CD14-positive monocyte (primary cell): ENCODE measurements at places on chromosomes 5 and 9.

- no peak for DNase-seq
Observed at GRCh38 chr9:93673839-93674334, 97.5 kb downstream of the PHF2 start.

DNA sequence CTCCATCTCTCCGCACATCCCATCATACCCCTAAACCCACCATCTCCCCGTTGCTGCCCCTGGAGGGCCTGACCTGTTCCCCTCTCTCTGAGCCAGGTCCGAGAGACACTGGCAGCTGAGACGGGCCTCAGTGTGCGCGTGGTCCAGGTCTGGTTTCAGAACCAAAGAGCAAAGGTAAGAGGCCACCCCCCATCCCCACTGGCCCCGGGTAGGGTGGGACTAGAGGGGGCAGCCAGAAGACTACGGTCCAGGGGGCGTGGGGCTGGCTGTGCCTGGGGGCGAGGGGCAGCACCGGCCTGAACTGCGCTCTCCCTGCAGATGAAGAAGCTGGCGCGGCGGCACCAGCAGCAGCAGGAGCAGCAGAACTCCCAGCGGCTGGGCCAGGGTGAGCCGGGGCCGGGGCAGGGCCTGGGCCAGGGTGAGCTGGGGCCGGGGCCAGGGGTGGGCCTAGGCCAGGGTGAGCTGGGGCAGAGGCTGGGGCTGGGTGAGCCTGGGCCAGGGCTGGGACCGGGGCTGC lies 79.8 kb downstream of the LMX1B start:
- DNase-seq, result no peak

GRCh38 chr5:94830520-94830919 lies 212.1 kb downstream of the SLF1 start:
- DNase-seq, result no peak

DNA sequence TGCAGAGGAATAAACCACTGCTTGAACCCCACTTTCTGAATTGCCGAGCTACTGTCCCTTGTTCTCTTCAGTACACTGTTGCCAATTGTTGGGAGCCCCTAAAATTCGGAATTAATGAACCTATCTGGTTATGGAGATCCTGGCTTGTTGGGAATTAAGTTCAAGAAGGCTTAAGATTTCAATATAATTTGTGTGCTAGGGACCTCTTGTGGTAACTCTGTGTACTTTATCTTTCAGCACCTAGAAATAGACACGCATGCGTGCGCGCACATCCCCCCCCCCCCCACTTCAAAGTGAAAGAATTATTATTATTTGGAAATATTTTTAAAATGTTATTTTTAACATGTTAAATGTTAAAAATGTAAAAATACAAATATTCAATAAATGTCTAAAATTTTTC lies 53.3 kb upstream of the FAM169A start:
- DNase-seq, result peak; percentile 12

GRCh38 chr5:55324815-55325418 lies 17.1 kb downstream of the MTREX start:
- peak; percentile 13 for DNase-seq

DNA sequence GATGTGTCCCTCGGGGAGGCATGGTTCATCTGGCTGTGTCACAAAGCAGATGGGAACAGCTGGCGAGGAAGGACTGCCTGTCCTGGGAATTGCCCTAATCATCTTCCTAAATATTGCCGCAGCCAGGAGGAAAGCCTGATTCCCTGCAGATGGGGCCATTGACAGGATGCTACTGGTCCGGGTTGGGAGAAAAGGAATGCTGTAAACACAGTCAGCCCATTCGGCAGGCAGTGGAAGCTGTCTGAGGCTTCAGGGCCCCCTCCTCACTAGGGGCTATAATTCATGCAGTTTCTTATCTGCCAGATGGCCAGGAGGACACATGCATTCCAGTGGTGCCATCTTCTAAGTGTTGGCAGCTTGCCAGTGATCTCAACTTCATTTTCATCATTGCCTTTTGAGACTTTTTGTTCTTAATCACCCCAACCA lies 110.3 kb downstream of the KCNIP1 start:
- no peak for DNase-seq

DNA sequence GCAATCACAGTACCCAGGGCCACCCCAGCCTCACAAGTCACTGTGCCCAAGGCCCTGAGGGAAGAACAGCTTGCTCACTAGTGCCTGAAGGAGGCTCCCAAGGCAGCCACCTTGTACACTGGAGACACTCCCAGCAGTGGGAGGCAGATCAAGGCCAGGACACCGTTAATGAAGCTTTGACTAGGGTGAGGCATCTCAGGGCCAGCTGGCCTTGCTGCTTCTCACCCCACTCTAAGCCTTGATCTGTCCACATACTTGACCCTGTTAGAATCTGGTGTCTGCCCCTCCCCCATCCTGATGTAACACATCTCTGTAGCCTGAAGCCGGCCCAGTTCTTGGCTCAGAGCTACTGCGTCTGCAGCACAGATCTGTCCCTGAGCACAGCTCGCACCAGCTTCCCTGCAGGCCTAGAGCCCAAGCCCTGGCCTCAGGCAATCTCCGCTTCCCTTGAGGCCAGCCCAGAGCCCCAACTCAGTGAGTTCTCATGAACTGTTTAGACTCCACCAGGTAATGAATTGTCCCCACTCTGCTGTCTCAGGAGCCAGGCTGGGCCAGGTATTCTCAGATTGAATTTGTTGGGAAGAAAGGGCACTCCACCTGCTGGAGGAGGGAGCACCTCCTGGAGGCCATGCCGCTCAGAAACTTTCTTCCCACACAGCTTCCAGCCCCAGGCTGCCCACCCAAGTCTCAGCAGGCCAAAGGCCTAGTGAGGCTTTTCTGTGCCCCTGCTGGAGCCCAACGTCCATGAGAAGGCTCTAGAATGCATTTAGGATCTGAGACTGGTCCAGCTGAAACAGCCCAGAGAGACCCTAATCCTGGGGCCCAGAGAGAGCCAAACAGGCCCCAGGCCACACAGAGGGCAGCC lies 13.4 kb upstream of the JADE2 start:
- DNase-seq, result no peak

DNA sequence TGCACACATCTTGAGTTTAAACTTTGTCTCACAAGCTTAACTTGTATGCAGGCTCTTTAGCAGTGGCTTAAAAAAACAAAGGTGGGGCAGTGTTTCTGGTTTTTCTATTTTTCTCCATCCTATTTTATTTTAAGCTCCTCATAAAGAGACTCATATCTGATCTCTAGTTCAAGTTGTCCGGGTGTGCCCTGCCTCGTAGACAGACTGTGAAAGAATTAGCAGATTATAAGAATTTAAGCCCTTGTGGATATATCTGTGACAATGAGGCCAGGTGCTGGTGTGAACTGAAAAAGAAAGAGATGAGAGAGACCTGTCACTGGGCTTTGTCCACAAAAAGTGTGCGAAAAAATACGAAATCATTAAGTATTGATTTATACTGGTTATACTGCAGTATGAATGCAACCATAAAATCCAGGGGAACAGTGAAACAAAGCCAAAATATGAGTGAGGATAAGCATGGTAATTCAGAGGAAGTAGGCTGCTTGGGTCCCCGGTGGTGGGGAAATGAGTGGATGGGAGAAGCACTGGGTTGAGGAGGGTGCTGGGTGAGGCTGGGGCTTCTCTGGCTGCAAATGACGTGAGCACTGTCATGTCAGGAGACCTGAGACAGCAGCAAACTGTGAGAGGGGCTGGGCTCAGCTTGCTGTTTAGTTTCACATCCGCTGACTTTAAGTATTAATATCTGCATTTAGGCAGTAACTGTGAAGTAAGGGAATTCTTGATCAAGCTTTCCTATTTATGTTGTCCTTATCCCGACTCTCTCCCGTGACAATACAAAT lies 179.7 kb upstream of the ANKRD55 start:
- peak; percentile 94 for DNase-seq

GRCh38 chr9:90141723-90142122 lies 500.9 kb downstream of the DIRAS2 start:
- DNase-seq, result peak; percentile 3
